Activated CD8-positive, alpha-beta T cell treated with anti-CD3 and anti-CD28 coated beads for 36 hours (primary cell): ENCODE measurements at places on chromosomes 12 and 14.

DNA sequence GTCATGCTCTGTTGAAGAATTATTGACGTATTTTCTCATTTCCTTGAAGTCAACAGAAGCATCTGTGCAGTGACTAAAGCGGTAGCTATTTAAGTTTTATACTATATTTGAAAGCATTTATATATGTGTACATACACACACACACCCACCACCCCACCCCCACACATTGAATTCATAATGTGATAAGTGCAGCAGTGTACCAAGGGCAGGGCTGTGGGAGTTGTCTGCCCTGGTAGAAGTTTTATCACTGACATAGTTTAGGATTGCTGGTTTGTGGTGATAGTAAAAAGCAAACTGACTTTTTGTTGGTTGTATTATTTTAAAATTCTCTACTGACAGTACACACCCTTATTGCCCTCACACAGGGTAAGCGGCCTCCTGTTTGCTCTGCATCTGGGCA lies 39.1 kb downstream of the GAS2L3 start:
- DNase-seq, result no peak

DNA sequence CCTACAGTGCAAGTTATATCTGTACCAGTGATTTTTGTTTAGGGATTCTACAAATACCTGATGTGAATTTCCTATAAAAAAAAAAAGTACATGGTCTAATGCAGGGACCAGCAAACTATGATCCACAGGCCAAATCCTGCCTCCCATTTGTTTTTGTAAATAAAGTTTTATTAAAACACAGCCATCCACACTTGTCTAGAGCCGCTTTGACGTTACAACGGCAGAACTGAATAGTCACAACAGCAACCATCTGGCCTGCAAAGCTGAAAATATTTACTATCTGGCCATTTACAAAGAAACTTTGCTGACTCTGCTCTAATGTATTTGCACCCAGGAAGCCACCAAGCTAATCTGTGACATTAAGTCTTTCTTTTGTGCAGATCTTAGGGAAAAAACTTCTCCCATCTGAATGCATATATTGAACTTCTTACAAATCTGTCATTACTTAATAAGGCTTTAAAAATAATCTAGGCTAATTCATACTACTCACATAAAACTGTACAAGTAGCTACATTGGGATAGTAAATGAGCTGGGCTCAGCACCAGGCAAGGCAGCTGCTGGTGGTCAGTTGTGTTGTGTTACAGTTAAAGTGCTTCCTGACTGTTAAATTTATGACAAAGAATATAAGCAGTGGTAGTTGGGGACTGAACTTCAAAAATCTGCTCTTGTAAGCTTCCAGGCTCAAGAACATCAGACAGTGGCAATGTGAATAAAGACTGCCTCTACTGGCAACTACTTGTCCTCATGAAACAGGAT lies 303.3 kb downstream of the MED13L start:
- DNase-seq, result no peak

- no peak for DNase-seq
These were observed 22.8 kb downstream of the GALNT4 start for GRCh38 chr12:89501793-89502192.

DNA sequence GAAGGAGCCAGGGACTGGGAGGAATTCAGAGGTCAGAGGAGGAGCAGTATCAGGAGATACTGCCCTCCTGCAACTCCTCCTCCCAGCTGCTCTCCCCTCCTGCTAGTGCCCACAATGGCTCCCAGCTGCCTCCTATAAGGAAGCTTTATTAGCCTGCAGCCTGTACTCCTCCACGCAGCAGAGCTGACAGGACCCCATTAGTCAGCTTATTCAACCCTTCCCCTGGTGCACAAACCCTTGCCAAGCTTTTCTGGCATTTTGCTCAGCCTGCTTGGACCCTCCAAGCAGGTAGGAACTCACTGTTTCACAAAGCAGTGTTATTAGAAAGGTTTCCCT lies 6.9 kb upstream of the AQP2 start:
- no peak for DNase-seq

GRCh38 chr12:126676434-126676833 lies 1590.5 kb upstream of the TMEM132C start:
- DNase-seq, result no peak

DNA sequence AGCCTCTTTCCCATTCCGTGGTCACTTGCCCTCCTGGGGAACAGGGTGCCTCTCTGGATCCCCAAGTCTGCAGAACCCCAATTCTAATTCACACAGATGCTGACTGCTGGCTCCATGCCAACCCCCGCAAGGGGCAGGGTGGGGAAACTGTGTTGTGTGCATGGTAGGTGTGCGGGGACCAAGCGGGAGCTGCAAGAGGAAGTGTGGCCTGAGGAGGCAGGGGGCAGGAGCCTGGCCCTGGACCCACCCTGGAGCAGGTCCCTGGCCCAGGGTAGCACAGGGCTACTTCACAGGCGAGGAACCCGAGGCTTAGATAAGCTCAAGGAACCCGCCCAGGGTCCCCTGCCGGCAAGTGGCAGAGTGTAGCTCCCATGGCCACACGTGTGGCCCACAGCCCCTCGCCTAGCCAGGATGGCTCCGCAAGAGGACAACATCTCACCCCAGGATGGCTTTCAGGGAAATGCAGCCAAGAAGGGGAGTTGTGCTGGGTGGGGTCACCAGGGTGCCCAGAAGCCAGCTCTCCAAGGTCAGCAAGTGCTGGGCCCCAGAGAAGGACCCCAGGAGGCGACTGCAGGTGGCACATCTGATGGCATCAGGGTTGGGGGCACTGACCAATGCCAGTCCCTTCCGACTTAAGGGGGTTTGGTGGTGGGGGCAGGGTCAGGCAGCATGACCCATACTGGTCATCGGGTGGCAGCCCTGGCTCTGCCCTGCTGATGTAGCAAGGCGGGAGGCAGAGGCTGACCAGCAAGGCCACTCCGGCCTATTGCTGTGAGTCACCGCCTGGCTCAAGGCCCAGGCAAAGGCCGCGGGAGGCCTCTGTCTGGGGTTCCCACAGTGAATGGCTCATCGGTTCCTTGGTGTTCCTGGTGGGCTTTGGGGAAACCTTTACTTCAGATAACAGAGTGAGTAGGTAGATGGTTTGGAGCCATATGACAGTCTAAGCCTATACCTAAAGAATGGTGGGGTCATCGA lies 37.3 kb upstream of the EML1 start:
- no peak for DNase-seq

DNA sequence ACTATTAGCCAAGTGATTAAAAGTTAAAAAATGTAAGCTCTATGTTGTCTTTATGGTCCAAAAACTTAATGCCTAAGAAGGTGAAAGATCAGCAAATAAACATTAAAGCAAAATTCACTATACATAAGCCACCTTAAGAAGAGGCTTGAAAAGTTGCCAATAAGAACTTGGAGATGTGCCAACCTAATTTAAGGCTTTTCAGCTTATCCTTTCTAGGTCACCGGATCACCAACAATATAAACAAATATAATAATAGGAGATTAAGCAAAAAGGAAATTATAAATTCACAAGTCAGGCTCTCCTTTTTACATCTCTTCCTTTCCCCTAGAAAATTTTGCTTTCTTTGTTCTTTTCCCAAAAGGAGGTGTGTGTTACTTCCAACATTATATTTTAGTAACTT lies 30.9 kb downstream of the SLC2A3 start:
- no peak for DNase-seq

DNA sequence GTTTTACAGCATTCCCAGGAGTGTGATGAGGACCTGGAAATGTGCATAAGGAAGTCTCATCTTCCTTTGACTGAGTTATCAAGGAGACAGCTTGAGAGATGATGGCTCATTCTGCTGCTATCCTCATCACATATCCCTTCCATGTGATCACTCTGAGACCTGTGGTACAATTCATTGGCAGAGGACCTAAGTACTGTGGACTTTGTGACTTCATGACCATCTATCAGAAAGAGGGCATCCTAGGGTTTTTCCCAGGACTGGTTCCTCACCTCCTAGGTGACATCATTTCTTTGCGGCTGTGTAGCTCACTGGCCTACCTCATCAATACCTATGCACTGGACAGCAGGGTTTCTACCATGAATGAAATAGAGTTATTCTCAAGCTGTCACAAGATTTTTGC lies 172.1 kb upstream of the PLEKHG7 start:
- no peak for DNase-seq

GRCh38 chr12:107134558-107134957 lies 41.2 kb upstream of the CRY1 start:
- peak; percentile 72 for DNase-seq

DNA sequence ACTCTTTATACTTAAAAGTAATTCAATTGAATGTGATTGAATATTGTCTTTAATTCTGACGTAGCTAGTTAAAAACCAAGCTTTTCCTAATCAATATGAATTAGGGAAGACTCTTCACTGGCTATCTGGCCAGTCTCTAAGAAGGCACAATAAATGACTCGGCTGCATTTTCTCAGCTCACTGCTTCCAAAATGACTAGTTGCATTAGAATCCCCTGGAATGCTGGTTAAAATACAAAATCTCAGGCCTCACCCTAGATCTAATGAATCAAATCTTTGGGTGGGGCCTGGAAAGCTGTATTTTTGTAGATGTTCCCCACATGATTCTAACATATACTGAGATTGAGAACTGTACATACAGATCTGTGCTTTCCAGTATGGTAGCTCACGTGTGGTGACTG lies 242.1 kb downstream of the CHST11 start:
- no peak for DNase-seq

DNA sequence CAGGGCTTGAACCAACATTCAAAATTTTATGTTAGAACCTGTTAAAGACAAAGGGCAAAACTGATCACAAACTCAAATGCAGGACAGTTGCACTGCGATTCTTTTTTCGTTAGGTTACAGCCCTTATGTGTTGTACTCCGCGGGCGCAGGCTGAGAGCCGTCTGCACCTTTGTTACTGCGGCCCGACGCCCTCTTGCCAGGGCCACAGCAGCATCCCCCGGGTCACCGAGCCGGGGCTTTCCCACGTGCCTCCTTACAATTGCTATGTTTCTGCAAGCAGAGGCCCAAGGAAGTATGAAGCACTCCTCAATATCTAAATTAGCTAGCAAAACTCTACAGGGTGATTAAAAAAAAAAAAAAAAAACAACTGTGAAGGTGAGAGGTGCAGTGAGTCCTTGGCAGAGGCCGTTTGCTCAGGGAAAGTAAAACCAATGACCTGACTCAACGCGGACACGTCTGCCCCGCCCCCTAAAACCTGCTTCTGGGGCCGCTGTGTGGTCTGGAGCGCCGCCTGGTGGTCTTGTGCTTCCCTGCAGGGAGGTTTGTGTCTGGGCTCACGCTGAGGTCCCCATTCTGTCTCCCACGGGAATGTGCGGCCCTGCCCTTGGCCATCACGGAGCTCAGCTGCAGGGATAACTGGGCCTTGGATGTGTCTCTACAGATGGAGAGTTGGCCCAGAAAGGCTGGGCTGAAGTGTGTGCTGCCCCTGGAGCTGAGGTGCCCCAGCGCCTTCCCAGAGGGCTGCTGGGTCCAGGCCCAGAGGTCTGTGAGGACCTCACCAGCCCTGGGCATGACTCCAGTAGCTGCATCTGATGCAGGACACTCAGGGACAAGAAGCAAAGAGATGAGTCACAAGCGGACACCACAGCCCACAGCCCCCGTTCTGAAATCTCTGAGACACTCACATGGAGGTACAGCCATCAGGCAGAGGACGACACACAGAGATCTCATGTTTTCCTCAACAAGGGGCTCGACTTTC lies 418.5 kb downstream of the TMEM121 start:
- DNase-seq, result peak; percentile 91

GRCh38 chr14:105337966-105338741 lies 23.6 kb downstream of the PACS2 start:
- DNase-seq, result no peak

GRCh38 chr12:64469455-64470142 lies 17.7 kb downstream of the TBK1 start:
- DNase-seq, result no peak

DNA sequence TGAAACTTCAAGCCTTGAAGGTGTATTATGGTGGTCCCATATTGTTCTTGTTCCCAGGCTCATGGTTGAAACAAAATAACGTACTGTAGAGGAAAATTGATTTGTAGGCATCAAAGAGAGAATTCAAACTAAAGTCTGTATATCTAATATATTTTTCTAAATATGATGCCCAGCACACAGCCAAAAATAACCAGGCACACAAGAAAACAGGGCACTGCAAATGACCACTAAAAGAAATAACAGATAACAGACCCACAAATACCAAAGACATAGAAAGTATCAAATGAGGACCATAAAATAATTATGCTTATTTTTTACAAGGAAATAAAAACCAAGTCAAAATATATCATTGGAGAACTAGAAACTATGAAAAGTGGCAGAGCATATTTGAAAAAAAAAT lies 46.8 kb downstream of the LLPH start:
- DNase-seq, result no peak

DNA sequence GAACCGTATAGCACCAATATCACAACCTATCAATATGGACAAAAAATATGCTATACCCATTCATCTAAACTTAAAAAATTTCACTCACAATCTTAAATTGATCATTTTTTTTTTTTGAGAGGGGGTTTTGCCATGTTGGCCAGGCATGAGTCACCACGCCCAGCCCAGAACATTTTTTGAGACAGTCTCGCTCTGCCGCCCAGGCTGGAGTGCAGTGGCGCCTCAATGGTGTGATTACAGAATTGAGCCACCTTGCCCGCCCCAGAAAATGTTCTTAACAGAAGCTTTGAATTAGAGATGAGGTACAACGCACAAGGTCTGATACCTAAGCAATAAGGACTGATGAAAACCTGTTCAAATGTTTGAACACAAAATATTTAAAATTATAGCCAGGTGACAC lies 15.8 kb upstream of the ATP5F1B start:
- peak; percentile 38 for DNase-seq

GRCh38 chr14:85439696-85440328 lies 90.1 kb upstream of the FLRT2 start:
- DNase-seq, result no peak
